Cortex of kidney (tissue), 1 donor: ENCODE measurements at places on chromosomes 1 and 21.

DNA sequence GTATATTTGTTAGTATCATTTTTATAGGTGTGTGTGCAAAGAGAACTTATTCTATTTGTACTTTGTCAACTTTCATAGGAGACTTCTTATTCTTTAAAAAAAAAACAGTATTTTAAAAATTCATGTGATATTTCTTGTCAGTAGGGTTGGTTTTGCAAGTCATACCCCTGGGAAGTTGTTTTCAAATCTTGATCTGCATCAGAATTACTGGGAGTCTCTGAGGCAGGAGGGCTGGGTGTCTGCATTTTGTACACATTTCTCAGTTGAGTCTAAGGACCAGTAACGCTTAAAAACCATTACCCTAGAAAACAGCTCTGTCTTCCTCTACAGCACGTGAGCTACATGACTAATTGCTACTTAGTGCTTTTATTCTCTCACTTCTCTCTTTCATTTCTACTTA lies 76.0 kb upstream of the CTTNBP2NL start:
- DNase-seq = no peak

- DNase-seq = no peak
Observed at GRCh38 chr21:31509194-31510017, 150.1 kb upstream of the SOD1 start.

- DNase-seq = no peak
Observed at GRCh38 chr1:62307895-62308492, 11.2 kb downstream of the KANK4 start.

GRCh38 chr1:21192284-21192683 lies 15.6 kb upstream of the EIF4G3 start:
- DNase-seq = no peak

DNA sequence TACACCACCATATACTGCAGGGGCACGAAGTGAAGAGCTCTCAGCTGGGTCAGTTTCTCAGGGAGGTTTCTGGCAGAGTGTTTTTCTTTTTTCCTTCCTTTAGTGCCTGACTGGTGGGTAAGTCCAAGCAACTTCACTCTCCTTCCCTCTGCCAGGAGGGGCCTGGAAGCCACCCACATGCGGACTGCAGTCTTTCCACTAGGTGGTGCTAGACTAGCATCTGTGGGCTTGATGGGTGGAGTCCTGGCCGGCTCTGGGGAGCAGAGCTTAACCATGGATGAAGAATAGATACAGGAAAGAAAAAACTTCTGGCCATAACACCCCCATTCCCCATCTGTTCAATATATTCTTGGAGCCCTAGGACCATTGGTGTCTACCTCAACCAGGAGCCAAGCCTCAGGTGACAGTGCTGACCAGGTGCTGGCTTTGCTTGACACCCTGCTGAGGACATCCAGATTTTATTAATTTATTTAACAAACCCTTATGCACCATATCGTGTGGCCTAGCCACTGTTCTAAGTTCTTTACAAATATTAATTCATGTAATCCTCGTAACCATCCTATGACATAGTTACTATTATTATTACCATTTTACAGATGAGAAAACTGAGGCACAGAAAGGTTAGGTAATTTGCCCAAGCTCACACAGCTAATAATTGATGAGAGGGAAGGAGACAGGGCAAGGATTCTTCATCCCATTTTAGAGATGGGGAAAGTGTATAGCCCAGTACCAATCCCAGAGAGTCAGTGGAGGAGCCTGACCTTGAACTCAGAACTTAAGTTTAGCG lies 126.7 kb upstream of the CSF3R start:
- no peak for DNase-seq

- no peak for DNase-seq
Observed at GRCh38 chr1:201582705-201583442, 43.9 kb downstream of the NAV1 start.

DNA sequence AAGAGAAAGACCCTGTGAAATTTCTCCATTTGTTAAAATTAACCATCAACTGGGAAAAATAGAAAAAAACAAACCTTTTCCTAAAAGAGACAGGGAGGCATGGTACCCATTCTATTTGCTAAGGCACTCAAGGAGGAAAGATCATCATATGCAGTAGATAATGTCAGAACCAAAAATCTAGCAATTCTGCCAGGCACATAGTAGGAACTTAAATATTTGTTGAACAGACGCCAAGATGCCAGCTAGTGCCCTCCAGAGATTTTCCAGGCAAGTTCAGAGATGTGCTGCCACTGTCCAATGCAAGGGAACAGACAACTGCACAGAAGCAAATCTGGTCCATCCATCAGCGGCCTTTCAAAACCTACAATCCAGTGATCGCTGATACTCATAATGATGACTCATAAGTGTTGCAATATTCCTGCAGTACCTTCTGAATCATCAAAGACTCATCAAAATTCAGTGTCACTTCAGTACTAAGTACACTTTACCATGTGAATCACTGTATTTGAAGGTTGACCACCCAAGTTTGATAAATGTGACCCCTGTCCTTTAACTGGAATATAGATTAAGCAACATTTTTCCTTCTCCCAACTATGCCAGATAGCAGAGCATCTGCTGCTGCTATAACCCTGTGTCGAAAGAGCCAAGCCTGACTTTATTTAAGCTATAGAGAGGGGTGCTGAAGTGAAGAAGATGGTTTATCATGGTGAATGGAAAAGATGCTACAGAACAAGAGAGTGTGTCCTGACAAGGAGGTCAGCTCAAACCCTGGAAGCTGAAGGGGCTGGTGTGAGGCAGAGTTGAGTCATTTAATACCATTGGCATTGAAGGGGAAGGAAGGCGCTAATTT lies 99.1 kb downstream of the MT1HL1 start:
- no peak for DNase-seq

GRCh38 chr1:164265232-164265631 lies 293.8 kb upstream of the PBX1 start:
- DNase-seq = no peak

- DNase-seq = no peak
Observed at GRCh38 chr21:25586326-25586725, 21.0 kb downstream of the MRPL39 start.

GRCh38 chr1:32626176-32626575 lies 24.2 kb downstream of the ZBTB8OS start:
- DNase-seq = no peak

- DNase-seq = no peak
Observed at GRCh38 chr1:178137238-178137637, 43.3 kb downstream of the RASAL2 start.
